ENCODE measurements at places on chromosomes 12 and 14.

- DNase-seq = no peak
Measured at GRCh38 chr12:116604178-116604895, 45.2 kb downstream of the MAP1LC3B2 start.

DNA sequence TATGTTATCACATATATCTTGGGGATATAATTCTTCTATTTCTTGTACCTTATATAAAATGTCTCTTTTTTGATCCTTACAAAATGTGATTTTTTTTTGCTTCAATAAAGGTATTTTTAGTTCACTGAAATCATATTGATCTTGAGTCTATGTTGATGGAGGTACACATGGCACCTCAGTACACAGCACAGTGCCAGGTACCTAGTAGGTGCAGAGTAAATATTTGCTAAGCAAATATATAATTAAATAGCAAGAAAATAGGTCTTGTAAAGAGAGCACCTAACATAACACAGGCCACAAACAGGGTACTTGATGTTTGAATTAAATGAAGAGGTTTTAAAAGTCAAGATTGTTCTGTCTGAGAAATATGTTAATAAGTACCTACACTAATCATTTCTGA lies 69.7 kb downstream of the CIT start:
- no peak for DNase-seq

- peak; percentile 96 for DNase-seq
Measured at GRCh38 chr14:104826189-104826860, 25.4 kb downstream of the ZBTB42 start.

DNA sequence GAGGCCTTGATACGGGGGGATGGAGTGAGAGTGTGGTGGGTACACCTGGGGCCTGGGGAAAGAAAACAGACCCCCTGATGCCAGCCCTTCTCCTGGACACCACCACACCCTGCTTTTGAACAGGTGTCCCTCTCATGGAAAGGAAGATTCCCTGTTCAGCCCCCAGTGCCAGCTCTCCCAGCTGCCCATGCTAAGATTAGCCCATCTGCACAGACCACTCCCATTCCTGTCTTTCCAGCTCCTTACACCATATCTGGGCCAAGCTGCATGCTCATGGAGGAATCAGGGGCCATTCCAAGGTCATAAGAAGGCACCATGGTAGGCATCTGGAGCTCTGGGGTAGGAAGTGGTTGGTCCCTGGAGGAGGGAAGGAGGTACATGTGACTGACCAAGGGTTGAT lies 9.6 kb downstream of the NAB2 start:
- DNase-seq = no peak

GRCh38 chr14:65431951-65432350 lies 19.4 kb downstream of the FUT8 start:
- DNase-seq = no peak

DNA sequence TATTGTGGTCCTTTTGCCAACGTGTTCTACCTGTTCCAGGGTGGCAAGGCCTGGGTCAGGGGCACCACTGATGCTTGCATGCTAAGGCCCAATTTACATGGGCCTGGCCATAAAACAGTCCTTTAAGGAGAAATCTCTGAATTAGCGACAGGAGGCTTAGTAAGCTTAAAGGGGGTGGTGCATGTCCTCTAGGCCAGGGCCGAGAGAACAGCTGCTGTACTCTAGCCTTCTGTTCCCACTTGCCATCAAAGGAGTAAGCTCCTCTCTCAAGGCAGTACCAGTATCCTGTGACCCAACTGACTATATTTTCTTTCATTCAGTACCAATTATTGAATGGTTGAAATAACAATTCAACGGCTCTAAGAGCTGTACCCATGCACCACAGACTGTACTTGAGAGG lies 67.7 kb upstream of the ZDHHC17 start:
- DNase-seq = no peak

GRCh38 chr14:54188064-54188666 lies 208.6 kb upstream of the CDKN3 start:
- no peak for DNase-seq

DNA sequence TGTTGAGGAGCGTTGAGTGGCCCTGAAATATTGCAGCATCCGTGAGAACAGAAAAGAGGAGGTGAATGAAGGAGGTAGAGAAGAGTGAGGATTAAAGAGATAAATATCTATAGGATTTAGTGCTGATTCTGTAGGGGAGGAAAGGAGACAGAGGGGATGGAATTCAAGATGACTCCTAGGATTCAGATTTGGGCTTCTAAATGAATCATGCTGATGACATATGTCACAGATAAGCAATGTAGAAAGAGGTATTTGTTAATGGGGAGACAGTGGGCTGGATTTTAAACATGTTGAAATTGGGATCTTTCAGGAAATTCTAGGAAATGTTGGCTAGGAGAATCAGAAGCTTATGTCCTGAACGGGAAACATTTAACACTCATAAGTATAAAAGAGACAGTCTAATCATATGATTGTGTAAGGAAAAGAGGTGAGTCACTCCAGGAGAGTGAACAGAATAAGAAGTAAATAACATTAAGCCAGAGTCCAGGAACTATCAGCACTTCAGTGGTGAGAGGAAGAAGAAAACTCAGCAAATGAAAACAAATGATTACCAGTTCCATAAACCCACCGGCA lies 58.1 kb upstream of the DIO2 start:
- no peak for DNase-seq

- no peak for DNase-seq
Measured at GRCh38 chr14:37855871-37856270, 260.4 kb downstream of the TTC6 start.

GRCh38 chr14:53161758-53162435 lies 8.8 kb upstream of the DDHD1 start:
- no peak for DNase-seq

GRCh38 chr12:64624035-64624434 lies 13.7 kb downstream of the RASSF3 start:
- no peak for DNase-seq

DNA sequence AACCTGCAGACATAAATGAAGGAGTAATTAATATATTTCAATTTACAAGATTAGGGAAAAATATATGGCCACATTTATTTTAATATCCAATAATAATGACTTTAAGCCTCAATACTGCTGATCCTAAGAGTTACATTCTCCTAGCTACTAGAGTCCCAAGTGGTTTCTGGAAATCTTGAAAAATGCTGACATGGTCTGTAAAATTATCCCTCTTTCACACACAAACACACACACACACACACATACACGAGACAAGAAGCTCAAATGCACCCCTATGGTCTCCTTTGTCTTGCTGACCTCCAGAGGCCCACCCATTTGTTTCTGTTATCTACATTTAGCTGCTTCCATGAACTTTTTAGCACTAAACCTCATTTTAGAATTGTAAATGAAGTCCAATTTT lies 53.0 kb upstream of the USP15 start:
- DNase-seq = no peak

DNA sequence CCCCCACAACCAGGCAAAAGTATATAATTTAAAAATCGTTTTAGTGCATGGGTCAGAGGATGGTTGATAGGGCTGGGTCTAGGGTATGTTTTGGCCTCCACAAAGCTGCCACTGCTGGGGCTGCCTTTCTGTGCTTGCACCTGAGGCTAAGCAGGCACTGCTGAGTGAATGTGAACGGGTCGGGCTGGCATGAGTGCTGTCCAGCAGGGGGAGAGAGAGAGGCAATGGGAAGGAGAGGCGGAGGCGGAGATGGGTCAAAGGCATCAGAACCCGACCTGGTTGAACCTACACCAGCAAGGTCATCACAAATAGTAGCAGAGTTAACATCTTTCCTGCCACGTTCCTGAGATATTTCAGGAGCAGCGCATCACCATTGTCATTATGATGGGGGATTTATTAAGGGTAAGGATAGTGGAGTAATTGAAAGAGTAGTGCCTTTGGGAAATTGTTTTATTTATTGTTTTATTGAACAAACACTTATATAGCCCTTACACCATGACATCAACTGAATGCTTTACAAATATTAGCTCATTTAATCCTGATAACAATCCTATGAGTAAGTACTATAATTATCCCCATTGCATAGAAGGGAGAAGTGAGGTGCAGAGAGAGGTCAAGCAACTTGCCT lies 5.8 kb upstream of the NRXN3 start:
- no peak for DNase-seq

DNA sequence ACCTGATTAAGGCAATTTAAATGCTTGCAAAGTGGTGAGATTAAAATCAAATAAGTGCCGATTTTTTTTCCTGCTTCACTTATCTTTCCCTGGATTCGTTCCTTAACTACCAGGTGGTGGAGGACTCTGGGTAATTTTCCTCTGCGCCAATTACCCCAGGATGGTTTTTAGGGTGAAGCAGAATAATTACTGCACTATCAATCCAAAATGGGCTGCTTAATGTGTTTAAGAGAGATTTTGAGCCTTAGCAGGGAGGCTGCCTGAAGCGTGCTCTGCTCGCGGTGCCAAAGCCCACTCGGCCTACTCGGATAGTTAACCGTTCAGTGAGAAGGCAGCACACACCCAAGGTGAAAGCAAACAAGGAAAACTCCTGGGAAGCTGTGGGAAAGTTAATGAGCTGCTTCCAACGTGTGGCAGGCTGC lies 274.9 kb upstream of the LMO3 start:
- no peak for DNase-seq

Data from naive thymus-derived CD8-positive, alpha-beta T cell (primary cell).